Activated T-cell treated with anti-CD3 and anti-CD28 coated beads, Interleukin-2, amount 50 U/mL, for 48 hours (primary cell): ENCODE measurements at places on chromosomes 2 and 18.
A peak's percentile ranks its signal among the peaks of the same experiment; 100 is the strongest.

DNA sequence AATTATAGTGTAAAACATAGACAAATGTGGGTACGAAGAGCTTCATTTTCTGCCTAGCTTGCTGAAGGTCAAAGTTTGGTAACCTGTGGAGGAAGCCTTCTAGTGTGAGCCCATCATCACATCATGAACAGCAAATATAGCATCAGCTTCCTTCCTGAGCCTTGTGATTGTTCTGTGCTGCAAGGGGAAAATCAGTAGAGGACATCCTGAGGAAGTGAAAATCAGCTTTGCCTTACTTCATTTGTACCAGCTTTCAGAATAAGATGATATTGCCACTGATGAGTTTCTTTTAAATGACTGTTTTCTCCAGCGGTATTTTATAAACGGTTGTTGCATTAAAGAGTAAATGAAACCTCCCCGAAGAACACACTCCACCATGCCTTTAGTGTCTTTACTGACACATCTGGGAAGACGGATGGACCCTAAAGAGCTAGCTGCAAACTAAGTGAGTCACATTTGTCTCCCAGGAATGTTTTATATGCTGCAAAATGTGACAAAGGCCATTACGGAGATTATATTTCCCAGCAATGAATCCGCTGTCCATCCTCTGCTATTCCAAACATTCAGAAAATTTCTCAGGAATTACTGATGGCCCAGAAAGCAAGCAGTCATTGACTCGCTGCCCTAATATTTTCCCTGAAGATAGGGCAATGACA lies 1272.8 kb downstream of the SUCLG1 start:
- no peak for DNase-seq

GRCh38 chr2:96098900-96099590 lies 17.3 kb downstream of the ADRA2B start:
- DNase-seq: peak; percentile 14

GRCh38 chr2:43518181-43518580 lies 77.7 kb downstream of the THADA start:
- no peak for DNase-seq

DNA sequence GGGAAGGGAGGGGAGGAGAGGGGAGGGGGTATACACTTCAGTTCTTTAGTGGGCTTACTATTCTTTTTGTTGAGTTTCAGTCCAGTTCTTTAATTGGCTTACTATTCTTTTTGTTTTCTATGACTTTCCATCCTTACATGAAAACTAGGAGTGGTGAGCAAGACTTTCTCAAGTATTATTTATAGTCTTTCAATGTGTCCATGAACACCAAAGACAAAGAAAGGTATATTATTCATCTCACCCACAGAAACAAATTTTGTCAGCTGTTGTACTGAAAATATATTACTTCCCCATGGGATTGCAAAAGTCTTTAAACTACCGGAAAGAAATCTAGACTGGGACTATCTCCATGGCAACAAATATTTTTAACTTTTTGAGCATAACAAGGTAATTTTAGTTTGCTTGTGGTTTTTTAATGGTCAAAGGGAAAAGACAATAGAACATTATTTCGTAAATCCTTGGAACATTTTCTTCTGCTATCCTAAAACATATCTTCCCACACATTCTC lies 17.6 kb downstream of the ADAM17 start:
- DNase-seq: no peak

DNA sequence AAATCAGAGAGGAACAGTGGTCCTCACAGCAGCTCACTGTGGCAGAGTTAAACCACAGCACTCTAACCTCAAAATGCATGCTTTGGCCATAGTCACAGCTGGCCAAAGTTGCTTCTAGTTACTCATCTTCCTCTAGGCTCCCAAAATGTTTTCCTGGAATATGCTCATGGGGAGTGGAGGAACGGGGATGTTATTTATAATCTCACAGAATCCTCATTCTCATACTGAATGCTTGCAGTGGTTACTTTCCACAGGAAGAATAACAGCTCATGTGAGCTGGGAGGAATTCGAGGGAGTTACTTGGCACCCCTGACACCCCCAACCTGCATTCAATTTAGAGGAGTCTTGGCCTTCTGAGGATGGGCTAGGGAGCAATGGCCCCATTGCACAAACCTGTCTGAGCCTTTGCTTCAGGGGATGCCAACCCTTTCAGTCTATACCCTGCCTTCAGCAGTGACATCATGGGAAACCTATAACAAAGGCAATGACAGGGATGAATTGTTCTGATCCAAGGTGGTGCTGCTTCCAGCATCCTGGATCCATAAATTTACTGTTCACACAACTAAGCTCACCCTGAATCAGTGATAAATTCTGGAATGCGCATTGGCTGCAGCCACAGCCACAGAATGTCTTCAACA lies 22.4 kb upstream of the CCBE1 start:
- no peak for DNase-seq

DNA sequence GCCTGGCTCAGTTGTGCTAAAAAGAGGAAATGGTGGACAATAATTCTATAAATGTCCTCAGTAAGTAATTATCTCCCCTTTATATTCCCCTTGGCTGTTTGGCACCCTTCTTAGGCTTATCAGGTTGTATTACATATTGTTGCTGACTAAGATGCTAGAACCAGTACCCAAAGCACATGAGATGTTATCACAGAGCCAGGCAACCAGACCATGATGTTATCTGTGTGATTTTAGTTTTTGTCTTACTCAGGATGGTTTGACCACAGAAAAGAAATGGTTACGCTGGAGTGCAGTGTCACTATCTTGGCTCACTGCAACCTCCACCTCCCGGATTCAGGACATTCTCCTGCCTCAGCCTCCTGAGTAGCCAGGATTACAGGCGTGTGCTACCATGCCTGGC lies 15.2 kb downstream of the R3HDM1 start:
- DNase-seq: no peak

- DNase-seq: no peak
Observed at GRCh38 chr2:38632980-38633379, 30.3 kb upstream of the HNRNPLL start.

- DNase-seq: no peak
Observed at GRCh38 chr2:117960231-117960630, 53.6 kb downstream of the CCDC93 start.

- no peak for DNase-seq
Observed at GRCh38 chr2:164141271-164141670, 405.5 kb upstream of the FIGN start.

GRCh38 chr2:151975460-151976414 lies 123.1 kb downstream of the CACNB4 start:
- DNase-seq: no peak

- DNase-seq: no peak
Observed at GRCh38 chr2:66490588-66491001, 55.7 kb downstream of the MEIS1 start.

DNA sequence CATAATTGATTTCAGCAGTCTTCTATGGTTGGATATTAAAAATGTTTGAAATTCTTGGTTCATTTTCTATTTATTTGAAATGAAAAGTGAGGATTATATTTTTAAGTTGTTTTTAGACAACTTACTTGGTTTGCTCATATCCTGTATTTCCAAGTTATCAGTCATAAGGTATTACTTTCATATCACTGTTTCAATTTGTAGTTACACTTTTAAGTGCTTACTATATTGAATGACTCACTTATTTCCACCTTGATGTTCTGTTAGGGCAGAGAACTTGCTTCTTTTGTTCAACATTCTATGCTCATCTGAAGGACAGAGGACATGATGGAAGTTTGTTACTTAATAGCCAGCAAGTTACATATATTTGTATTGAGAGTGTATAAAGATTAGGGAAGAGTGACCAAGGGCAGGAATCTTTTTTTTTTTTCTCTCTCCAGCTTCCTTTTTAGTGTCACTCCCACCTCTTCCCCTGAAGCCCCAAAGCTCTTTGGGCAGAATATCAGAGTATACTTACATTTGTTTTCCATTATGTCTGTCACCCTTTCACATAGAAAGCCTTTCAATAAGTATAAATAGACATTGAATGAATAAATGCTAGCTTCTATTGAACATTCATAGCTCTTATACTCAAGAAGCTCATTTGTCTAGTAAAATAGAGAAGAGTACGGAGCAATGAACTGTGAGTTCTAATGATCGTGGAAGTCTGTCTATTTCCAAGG lies 28.1 kb downstream of the PIK3C3 start:
- DNase-seq: no peak

- no peak for DNase-seq
Observed at GRCh38 chr2:235102896-235103295, 151.1 kb downstream of the SH3BP4 start.

GRCh38 chr2:191970867-191971266 lies 124.0 kb upstream of the CAVIN2 start:
- DNase-seq: no peak

DNA sequence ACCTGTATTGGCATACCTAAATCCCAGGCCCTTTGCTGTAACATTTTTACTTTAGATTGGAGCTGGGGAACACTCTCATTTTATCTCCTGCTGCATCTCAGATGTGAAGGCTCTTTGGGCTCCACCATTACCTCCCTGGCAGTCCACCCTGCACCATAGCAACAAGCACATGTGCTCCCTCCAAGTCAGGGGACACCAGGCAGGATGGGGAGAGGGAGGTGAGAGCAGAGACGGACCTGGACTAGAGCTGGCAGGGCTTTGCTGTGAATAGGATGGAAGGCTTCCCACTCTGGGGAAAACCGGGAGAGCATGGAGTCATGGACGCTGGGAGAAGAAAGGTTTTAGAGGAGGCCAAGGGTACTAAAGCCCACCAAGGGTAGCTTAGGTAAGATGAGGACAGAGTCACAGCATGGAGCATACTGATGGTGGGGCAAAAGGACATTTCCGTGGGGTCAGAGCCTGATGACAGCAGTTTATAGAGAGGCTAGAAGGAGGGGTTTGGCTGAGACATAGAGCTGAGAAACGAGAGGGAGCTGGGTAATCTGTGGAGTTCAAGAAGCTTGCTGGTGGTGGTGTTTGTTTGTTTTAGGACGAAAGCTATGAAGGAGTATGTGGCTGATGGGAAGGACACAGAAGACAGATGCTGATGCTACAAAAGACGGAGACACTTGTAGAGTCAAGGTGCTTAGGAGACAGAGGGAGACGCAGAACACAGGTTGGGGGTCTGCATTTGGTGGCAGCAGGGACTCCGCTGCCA lies 134.8 kb downstream of the COL6A3 start:
- DNase-seq: no peak

DNA sequence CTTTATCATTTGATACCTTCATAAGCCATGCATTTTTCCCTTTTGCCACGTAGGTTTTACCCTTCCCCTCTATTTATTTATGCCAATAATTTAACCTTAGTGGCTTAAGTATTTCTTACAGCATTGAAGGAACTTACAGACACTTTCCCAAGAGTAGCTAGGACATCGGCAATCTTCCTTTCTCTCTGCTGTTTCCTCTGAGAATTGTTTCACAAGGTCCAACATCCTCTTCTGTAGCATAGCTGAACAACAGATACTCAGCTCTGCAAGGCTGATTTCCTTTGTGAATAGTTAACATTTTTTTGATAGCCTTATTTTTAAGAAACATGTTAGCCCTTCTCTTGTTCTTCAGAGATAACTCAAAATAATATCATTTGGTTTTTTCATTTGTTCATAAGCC lies 1.1 kb upstream of the GCA start:
- no peak for DNase-seq

- no peak for DNase-seq
Observed at GRCh38 chr2:11527001-11527400, 6.8 kb upstream of the GREB1 start.

- no peak for DNase-seq
Observed at GRCh38 chr2:167100506-167100905, 212.2 kb downstream of the XIRP2 start.

GRCh38 chr2:190618030-190618429 lies 30.9 kb upstream of the NAB1 start:
- no peak for DNase-seq

DNA sequence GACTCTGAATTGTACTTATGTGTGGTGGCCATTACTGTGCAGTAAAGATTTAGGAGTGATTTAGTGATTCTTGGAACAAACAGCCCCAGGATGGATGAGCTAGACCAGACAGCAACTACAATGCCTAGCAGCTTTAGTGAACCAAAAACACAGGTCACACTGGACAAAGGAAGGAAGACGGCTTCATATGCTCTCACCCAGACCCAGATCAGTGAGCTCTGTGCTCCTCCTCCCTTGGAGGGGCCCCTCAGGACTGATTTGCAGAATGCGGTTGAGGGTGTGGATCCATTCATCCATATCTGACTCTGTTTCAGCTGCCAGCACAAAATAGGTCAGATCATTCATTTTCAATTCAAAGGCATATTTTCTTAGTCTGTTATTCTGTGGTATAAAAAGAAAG lies 159.7 kb upstream of the CCDC195 start:
- no peak for DNase-seq

DNA sequence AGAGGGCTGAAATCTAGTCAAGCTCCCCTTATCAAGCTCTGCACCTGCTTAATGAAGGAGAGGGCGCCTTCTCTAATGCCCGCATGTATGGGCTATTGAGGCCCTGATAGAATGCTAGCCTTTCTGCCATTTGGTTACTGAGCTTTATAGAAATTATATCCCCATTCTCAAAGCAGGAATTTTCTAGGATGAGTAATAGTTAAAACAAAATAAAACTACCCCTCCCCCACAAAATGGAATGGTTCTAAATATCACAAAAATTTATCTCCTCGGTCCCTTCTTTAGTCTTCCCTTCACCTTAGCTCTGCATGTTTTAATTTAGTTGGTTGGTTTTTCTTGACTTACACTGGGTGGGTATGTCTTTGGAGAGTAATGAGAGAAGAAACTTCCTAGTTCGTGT lies 37.7 kb downstream of the CD28 start:
- no peak for DNase-seq

DNA sequence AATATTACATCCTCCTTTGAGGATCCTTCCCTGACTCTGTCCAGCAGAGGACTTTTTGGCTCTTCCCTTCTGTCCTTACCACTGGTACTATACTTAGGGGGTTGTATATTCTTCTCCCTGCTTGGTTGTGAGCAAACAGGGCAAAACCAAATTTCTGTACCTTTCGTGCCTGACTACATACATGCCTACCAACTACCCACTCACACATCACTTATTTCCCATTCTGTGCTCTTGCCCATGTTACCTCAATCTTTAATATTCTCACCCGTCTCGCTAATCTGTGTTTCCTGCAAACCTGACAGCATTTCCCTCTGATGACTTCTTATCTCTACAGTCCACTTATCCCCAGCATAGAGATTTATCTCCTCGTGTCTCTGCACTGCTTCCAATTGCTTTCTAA lies 58.6 kb downstream of the FTCDNL1 start:
- no peak for DNase-seq

DNA sequence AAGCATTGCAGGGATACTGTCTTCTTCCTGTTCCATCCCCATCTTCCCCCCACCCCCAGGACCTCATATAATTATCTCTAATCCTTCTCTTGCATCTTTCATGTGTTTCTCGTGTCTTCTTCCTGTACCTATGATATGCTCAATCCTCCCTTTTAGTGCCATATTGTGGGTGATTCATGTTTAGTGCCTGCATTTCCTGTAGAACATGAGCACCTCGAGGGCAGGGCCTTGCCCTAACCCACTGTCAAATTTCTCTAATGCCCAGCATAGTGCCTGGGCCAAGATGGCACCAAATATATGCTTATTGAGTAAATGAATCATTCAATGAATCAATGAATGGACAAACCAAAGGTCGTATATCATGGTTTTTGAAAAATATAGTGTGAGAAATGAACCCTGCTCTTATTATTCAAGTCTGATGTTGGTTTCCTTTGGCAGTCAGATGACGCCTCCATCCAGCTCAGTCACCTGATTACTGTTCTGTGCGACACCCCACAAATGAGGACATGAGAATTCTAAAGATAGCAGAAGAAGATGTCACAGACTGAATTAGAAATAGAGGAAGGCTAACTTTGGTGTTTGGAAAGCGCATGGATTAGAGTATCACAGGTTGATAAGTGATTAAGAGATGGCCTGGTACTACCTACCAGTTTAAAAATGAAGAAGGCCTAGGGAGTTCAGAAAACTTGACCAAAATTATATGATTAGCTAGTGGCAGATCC lies 278.4 kb downstream of the PRKCE start:
- DNase-seq: no peak
